ENCODE measurements at places on chromosomes 12 and 14.
A peak's percentile ranks its signal among the peaks of the same experiment; 100 is the strongest.

GRCh38 chr14:54502602-54503001 lies 7.1 kb upstream of the CGRRF1 start:
- no peak for DNase-seq

GRCh38 chr14:32620303-32620702 lies 291.2 kb downstream of the AKAP6 start:
- DNase-seq: no peak

- no peak for DNase-seq
Measured at GRCh38 chr14:40525314-40525713, 1081.4 kb upstream of the LRFN5 start.

- DNase-seq: no peak
Measured at GRCh38 chr14:72444701-72445100, 449.2 kb downstream of the DPF3 start.

GRCh38 chr12:122029620-122030423 lies 8.1 kb downstream of the BCL7A start:
- DNase-seq: no peak

DNA sequence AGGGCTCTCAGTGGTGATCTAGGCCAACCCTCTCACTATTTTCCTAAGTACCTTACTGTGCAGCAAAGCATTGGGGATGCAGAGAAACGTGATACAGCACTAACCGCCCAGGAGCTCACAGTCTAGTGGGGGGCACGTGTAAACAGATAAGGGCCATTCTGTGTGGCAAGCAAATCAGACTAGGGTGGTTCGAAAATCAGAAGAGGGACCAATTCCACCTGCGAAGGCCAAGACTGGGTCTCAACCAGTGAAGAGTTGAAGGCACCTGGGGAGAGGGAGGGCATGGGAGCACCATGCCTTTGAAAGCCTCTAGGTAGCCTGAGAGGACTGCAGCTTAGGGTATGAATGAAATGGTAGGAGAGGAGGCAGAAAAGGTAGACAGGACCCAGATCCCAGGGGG lies 2.2 kb downstream of the PITPNM2 start:
- DNase-seq: no peak

DNA sequence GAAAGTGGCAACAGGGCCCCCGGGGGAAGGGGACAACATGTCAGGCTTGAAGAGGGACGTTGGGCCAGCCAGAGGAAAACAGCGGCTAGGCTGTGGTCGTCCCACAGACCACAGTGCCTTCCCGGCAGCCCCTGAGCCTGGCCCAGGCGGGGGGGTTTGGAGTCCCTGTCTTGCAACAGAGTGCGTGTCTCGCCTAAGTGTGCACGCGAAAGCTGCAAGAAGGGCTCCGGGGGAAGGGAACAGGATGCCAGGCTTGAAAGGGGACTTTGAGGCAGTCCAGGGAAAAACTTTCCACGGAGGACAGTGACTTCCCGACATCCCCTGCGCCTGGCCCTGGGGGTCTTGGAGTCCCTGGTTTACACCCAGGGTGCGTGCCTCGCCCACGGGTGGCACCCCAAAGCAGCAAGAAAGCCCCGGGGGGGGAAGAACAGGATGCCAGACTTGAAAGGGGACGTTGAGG lies 157.5 kb upstream of the ALG10B start:
- no peak for DNase-seq

DNA sequence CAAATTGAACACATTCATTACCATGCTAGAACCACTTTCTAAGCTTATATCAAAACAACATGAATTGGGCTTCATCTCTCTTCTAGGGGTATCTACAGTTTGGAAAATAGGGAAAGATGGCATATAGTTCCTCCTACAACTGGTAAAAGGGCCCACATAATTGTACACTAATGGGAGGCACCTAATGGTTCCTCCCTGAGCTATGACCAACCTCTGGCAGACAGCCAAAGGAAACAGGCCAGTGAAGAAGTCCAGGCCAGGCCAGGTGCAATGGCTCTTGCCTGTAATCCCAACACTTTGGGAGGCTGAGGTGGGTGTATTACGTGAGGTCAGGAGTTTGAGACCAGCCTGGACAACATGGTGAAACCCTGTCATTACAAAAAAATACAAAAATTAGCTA lies 23.2 kb upstream of the APOF start:
- DNase-seq: no peak

- DNase-seq: no peak
Measured at GRCh38 chr12:27772328-27773049, 7.5 kb upstream of the KLHL42 start.

GRCh38 chr12:90015228-90015627 lies 306.6 kb upstream of the ATP2B1 start:
- DNase-seq: no peak

- DNase-seq: no peak
Measured at GRCh38 chr12:60693019-60693626, 1097.3 kb downstream of the SLC16A7 start.

GRCh38 chr12:15545334-15545733 lies 223.0 kb downstream of the PTPRO start:
- no peak for DNase-seq

- no peak for DNase-seq
Measured at GRCh38 chr12:43221216-43221615, 330.8 kb downstream of the ADAMTS20 start.

DNA sequence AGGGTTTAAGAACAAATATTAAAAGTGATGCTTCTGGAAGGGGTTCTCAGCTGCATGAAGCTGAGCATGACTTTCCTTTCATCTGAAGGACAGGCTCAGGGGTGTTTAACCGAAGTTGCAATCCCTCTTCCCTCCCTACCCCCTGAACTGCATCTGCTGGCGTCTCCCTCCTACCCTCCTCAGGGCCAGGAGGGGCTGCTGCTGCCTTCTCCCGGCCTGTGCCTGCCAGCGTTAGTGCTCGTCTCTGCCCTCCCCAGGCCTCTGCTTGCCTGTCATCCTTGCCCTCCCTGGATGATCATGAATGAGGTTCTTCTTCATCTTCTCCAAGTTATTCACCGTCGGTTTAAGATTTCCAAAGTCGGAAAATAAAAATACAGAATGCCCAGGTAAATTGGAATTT lies 12.2 kb downstream of the SMOC1 start:
- no peak for DNase-seq

GRCh38 chr12:52245259-52245961 lies 12.4 kb downstream of the KRT7 start:
- no peak for DNase-seq

- DNase-seq: no peak
Measured at GRCh38 chr14:58887931-58888330, 250.2 kb downstream of the DACT1 start.

DNA sequence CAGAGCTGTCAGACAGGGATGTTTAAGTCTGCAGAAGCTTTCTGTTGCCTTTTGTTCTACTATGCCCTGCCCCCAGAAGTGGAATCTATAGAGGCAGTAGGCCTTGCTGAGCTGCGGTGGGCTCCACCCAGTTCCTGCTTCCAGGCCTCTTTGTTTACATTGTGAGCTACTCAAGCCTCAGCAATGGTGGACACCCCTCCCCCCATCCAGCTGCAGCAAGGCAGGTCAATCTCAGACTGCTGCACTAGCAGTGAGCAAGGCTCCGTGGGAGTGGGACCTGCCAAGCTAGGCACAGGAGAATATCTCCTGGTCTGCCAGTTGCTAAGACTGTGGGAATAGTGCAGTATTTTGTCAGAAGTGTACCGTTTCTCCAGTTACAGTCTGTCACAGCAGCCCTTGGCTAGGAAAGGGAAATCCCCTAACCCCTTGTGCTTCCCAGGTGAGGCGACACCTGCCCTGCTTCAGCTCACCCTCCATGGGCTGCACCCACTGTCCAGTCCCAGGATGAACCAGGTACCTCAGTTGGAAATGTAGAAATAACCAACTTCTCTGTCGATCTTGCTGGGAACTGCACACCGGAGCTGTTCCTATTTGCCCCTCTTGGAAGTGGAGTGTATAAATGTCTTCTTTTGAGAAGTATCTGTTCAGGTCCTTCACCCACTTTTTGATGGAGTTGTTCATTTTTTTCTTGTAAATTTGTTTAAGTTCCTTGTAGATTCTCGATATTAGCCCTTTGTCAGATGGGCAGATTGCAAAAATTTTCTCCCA lies 213.5 kb upstream of the SLC38A2 start:
- DNase-seq: peak; percentile 83

- no peak for DNase-seq
Measured at GRCh38 chr14:32710731-32711680, 227.7 kb upstream of the NPAS3 start.

GRCh38 chr14:38838049-38838978 lies 264.7 kb downstream of the SEC23A start:
- no peak for DNase-seq

DNA sequence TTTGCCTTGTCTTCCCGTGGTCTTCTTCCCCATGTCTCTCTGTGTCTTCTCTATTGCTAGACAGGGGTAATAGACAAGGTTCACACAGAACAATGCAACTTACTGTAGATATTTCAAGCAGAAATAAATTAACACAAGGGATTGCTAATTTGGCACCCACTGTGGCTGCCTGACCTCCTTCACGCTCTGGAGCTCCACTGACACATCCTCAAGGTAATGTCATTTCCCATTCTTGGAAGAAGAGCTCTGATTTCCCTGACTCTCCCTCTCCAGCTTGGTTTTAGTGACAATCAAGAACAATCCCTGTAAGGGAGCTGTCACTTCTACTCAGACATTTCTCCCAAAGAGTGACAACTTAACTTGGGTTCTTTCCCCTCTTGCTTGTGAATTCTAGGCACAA lies 105.4 kb upstream of the NAP1L1 start:
- DNase-seq: no peak

GRCh38 chr14:94110552-94111181 lies at the start of gene IFI27:
TSS of gene IFI27 (plus strand) at chr14:94110736.
- DNase-seq: no peak

GRCh38 chr12:81212996-81213696 lies 135.3 kb downstream of the ACSS3 start:
- no peak for DNase-seq

DNA sequence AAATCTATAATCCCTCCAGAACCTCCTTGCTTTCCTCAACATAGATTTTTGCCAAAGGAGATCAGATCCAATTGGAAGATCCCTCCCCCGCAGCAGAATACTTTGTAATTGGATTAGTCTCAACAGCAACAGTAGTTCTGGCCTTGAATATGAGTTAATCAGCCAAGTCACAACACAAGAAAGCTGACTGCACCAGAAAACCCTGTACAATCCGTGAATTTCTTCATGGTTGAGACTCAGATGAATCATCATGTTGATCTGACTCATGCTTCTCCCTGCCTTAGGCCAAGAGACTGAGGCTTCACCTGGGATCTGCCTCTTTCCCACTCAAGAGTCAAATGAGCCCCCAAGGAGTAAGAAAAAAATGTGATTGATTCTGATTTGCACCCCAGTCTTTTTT lies 3.0 kb upstream of the METTL17 start:
- no peak for DNase-seq

DNA sequence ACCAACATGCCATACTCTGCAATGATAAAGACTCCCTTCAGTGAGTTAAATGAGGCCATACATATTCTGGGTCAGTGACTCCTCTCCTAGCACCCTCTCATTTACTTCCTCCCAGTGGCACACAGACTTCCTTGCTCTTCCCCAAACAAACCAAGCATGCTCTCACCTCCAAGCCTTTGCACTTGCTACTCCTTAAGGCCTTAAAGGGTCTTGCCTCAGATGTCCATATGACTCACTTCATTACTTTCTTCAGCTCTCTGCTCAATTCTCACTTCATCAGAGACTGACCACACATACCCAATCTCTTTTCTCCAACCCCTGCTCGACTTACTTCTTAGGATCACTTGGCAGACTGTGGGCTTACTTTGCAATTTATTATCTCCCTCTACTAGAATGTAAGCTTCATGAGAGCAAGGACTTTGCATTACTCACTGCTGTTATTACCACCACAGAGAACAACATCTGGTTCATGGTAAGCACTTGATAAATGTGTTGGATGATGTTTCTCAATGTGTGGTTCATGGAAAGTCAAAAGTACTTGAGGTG lies 22.8 kb downstream of the DDX24 start:
- no peak for DNase-seq

- DNase-seq: no peak
Measured at GRCh38 chr14:103545219-103545914, 16.4 kb downstream of the TRMT61A start.

- DNase-seq: no peak
Measured at GRCh38 chr12:96249196-96250118, 55.3 kb downstream of the ELK3 start.

GRCh38 chr14:100552524-100553125 lies 34.6 kb downstream of the BEGAIN start:
- DNase-seq: no peak

- DNase-seq: no peak
Measured at GRCh38 chr14:102097441-102098135, 10.7 kb upstream of the HSP90AA1 start.

- no peak for DNase-seq
Measured at GRCh38 chr12:120402217-120402616, 33.3 kb upstream of the MSI1 start.

DNA sequence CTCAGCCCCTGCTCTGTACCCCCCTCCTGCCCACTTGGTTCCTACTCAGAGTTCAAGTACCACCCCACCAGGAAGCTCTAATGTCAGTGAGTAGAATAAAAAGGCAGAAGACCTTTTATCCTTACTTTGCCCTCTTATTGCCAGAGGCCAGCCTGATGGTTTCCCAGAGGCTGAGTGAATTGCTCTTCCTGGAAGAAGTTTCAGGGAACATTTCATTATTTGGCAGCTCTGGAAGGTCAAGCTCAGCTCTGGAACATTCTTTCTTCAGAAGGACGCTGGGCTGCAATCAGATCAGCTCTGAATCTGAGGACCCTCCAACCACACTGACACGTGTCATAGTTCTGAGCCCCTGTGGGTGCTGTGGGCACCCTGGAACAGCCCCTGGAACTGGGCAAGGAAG lies 188.9 kb downstream of the ETV6 start:
- no peak for DNase-seq

DNA sequence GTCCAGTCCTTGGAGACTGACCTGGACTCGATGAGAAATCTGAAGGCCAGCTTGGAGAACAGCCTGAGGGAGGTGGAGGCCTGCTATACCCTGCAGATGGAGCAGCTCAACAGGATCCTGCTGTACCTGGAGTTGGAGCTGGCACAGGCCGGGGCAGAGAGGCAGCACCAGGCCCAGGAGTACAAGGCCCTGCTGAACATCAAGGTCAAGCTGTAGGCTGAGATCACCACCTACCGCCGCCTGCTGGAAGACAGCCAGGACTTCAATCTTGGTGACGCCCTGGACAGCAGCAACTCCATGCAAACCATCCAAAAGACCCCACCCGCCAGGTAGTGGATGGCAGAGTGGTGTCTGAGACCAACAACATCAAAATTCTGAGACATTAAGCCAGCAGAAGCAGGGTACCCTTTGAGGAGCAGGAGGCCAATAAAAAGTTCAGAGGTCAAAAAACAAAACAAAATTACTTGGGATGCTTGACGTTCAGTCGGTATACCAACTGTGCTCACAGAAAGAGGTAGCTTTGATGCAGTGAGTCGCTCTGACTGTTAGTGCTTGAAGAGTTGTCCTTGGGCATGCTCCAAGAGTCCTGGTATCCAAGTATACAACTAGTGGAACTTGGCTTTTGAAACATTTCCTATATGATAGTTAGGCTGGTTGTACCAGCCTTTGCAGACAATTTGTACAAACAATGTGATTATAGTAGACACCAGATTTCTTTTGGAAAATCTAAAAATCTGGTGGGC lies 4.8 kb downstream of the MED6 start:
- DNase-seq: no peak
